ENCODE measurements at places on chromosomes 7 and 10.
A peak's percentile ranks its signal among the peaks of the same experiment; 100 is the strongest.

GRCh38 chr10:46198516-46198915 is 88.3 kb upstream of the ANTXRL start:
- DNase-seq, result no peak

DNA sequence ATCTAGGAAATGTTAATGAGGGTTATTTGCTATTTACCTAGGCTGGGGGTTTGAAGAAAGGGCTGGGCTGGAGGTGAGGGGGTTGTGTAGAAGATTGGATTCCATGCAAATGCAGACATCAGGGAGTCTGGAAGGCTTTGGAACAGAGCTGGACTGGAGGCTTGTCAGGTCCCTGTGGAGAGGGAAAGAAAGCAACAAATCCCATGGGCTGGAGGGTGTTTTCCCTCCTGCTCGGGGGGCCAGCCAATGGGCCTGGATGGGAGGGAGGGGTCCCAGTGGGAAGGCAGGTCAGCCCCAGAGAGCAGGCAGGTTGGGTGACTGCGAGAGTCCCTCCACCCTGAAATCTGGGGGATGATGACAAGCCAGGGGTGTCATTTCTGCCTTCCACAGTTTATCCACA is 431.8 kb downstream of the RPS24 start:
- no peak for DNase-seq

DNA sequence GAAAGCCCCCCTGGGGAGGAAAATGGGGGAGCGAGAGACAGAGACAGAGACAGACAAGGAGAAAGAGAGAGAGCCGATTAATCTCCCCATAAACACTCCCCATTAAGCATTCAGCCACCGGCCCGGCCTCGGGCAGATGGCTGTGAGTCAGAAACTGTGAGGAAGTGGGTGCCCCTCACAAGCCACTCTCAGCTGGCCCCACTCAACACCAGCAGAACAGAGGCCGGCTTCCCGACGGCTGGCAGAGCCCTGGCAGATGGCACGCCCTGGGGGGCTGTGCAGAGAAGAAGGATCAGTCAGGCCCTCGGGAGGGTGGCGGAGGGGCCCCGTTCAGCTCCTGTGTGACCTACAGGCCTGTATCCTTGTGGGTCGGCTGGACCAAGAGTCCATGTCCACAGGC is 41.2 kb downstream of the CAMK2B start:
- peak; percentile 92 for DNase-seq

- DNase-seq, result peak; percentile 62
Measured at GRCh38 chr10:84179059-84179710, 5.6 kb downstream of the GPR15LG start.

GRCh38 chr7:108464743-108465142 is 8.5 kb upstream of the NRCAM start:
- no peak for DNase-seq

DNA sequence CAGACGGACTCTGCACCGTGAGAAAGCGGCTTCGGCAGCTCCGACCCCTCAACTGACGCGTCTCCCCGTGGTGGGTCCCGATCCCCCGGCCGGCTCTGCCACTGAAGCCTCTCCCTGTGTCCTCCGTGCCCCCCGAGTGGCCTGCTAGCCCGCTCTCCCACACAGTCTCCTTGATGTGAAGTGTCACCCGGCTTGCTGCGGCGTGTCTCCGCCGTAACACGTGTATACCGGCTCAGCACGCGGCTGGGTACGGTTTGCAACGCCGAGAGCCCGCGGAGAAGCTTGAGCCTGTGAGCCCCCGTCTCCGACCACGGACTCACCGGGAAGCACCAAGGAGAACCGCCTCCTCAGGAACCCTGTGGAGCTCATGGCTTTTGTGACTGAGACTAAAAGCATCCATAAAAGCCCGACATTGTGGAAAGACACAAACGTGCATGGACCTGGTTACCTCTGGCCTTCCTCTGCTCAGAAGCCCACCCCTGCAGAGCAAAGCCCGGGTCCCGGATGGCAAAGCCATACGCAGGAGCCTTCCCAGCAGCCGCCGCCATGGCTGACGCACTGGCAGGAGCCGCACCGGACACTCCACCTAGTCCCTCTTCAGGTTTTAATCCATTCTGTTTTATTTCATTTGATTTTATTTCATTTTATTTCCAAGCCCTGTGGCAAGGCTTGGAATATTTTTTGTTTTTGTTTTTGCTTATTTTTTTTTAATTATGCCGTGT is 17.0 kb downstream of the PTPRN2 start:
- DNase-seq, result no peak

- no peak for DNase-seq
Measured at GRCh38 chr10:59303018-59303417, 59.3 kb downstream of the FAM13C start.

- no peak for DNase-seq
Measured at GRCh38 chr7:47360301-47360900, 221.5 kb downstream of the TNS3 start.

- no peak for DNase-seq
Measured at GRCh38 chr7:151503902-151504714, 15.6 kb downstream of the RHEB start.

GRCh38 chr7:1933066-1933750 is 263.1 kb downstream of the ELFN1 start:
- DNase-seq, result no peak

DNA sequence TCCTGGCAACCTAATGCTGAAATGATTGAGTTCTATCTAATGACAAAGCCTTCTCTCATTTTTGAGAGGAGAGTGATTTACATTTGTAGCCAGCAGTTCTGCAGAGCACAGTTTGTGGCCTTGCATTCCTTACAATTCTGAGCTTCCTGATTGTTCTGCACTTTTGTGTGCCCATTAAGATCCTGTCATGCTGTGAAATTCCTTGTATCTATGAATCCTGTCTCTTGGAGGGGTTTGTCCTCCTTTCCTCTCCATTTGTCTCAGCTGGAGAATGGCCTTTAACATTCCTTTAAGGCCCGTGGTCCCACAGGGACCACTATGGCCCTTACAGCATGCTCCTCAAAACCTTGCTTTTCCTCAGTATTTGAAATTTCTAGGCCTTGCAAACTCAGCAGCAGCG is 10.4 kb downstream of the KLHL7 start:
- no peak for DNase-seq

GRCh38 chr7:123865517-123866117 is 20.6 kb downstream of the HYAL4 start:
- DNase-seq, result peak; percentile 20

GRCh38 chr7:150947241-150947745 is 30.8 kb downstream of the KCNH2 start:
- DNase-seq, result no peak

GRCh38 chr7:83204715-83205114 is 42.0 kb upstream of the PCLO start:
- no peak for DNase-seq

DNA sequence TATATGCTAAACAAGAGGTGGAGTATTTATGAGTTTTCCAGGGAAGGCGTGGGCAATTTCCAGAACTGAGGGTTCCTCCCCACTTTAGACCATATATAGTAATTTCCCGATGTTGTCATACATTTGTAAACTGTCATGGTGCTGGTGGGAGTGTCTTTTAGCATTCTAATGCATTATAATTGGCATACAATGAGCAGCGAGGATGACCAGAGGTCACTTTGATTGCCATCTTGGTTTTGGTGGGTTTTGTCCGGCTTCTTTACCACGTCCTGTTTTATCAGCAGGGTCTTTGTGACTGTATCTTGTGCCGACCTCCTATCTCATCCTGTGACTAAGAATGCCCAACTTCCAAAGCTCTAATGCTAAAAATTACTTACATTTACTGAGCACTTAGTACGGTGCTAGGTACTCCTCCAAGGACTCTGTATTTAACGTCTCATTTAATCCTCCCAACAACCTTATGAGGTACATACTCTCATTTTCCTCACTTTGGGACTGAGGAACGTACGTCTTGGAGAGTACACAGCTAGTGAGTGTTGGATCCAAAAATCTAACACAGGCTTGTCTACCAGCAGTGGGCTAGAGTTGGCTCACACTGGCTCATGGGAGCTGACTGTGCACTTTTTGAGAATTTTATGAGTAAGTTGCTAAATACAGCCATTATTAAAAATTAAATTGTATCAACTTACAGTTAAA is 144.8 kb upstream of the NEBL start:
- no peak for DNase-seq

- DNase-seq, result no peak
Measured at GRCh38 chr10:69425511-69426298, 9.0 kb upstream of the TACR2 start.

- no peak for DNase-seq
Measured at GRCh38 chr7:1703441-1703840, 33.4 kb downstream of the ELFN1 start.

DNA sequence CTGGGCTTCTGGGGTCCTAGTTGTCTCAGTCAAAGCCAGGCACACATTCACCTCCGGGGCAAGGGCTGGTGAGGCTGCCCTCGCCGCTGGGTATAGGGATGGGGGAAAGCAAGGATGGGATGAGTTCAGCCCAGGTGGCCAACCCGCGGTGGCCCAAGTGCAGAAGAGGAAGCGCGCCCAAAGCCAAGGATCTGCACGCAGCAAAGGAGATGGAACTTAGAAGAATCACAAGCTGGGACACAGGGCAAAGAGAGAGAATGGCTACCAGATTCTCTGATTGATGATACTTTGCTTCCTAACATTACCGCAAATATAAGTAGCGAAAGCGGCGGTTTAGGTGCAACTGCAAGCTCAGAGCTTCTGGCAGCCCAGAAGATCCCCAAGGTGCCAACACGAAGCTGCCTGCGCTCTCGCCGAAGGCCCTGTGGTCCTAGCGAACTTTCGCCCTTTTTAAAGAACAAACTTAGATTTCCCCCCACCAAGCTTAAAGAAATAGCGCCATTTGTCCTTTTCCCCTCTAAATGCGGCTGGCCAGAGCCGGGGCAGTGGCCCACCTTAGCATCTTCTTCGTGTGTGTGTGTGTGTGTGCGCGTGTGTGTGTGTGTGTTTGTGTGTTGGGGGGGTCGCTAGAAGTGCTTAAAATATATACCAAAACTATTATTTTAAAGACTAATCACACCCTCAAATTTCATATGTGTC is 927 bp upstream of the MKX start:
- no peak for DNase-seq

DNA sequence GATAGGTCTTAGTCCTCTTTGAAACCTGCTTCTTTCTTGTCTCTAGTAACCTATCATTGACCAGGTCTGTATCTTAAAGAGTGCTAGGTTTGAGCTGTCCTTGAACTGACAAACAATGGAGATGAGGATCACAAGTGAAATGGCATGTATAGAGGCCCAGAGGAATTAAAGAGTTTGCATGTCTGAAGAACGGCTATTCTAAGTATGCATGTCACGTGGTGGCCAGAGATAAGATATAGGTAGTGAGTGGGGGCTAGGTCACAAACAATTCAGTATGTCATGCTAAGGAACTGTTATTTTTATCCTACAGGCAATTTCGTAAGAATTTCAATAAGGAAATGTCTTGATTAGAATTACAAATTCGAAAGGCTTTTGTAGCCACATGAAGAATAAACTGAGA is 95.3 kb downstream of the SUGCT start:
- no peak for DNase-seq

DNA sequence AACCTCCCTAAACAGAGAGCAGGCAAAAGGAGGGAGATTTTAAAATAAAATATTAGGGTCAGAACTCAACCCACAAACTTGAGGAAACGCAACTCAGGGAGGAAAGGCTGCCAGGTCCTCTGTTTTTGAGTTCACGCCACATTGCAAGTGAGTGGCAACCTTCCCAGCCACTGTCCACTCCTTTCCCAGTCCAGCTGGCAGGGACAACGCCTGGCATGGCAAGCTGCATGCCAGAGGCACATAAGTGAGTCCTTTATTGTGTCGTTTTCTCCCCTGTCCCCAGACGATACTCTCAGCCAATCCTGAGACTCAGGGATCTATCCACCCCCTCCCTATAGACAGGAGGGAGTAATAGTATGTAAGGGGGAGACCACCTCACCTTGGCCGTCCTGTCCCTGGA is 22.4 kb downstream of the FBXW4 start:
- no peak for DNase-seq

GRCh38 chr7:121873289-121874194 is 581 bp downstream of the PTPRZ1 start:
- DNase-seq, result peak; percentile 70

- DNase-seq, result no peak
Measured at GRCh38 chr7:135666846-135667245, 4.5 kb downstream of the STMP1 start.

DNA sequence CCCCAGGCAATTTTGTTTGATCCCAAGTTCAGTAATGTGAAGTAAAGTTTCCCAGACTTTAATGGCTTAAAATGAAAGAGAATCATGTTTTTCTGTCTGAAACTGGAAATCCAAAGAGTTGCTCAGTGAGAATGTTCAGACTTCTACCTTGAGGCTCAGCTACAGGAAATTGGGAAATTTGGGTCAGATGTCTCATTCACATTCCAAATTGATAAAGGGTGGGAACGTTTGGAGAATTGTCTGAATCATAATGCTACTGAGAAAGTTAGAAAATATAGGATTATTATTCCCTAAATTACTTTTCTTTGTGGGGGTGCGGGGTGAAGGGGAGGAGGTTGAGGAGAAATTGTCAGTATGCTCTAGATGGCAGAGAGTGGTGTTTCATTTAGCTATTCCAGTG is 773.9 kb downstream of the LRMDA start:
- DNase-seq, result no peak

DNA sequence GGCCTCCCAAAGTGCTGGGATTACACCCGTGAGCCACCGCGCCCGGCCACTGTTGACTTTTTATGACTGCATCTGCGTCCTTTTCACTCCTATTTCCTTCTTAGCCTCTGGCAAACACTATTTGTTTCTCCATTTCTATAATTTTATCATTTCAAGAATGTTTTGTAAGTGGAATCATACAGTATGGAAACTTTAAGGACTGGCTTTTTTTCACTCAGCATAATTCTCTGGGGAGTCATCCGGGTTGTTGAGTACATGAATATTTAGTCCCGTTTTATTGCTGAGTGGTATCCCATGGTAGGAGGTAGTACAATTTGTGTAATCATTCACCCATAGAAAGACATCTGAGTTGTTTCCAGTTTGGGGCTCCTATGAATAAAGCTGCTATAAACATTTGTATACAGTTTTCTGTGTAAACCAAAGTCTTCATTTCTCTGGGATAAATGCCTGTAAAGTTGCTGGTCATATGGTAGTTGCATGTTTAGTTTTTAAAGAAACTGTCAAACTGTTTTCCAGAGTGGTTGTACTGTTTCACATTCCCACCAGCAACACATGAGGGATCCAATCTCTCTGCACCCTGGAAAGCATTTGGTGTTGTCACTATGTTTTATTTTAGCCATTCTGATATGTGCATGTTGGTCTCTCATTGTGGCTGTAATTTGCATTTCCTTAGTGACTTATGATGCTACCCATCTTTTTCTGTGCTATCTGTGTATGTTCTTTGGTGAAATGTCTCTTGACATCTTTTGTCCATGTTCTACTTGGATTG is 139.6 kb upstream of the EEPD1 start:
- DNase-seq, result no peak

- no peak for DNase-seq
Measured at GRCh38 chr10:61792921-61793320, 108.6 kb upstream of the ARID5B start.
